ENCODE measurements at places on chromosomes 12 and 14. TPM values are rescaled to one million over a fixed set of nuclear protein-coding genes. Genes with fewer than 3 reads are reported as not detected.

The ZCRB1 gene
- 59.1 TPM for total RNA-seq

The CCDC175 gene
- not detected for total RNA-seq

The MYH7 gene
- total RNA-seq = not detected

The KRT80 gene
- total RNA-seq = 58.1 TPM

The ANKS1B gene
- 0.38 TPM for total RNA-seq

The STAT2 gene
- 11.8 TPM for total RNA-seq

The TGFB3 gene
- 0.88 TPM for total RNA-seq

The MMP19 gene
- total RNA-seq = 0.31 TPM

The ALX1 gene
- total RNA-seq = 6.7 TPM

The KRT78 gene
- not detected for total RNA-seq

The JDP2 gene
- 32.7 TPM for total RNA-seq

The CLEC7A gene
- total RNA-seq = not detected

The SMIM41 gene
- not detected for total RNA-seq

The KRT83 gene
- 6.5 TPM for total RNA-seq

The IL31 gene
- total RNA-seq = not detected

The PRKD1 gene
- 2.4 TPM for total RNA-seq

The TDRD9 gene
- not detected for total RNA-seq

The REM2 gene
- 0.44 TPM for total RNA-seq

The ANG gene
- 10.6 TPM for total RNA-seq

The MDGA2 gene
- total RNA-seq = not detected
